ENCODE measurements at places on chromosomes 13 and 19. TPM values are rescaled to one million over a fixed set of nuclear protein-coding genes. Genes with fewer than 3 reads are reported as not detected.

The CDC37 gene
- polyA plus RNA-seq, result 518 TPM

The F2RL3 gene
- polyA plus RNA-seq, result 3.1 TPM

The SPC24 gene
- polyA plus RNA-seq, result 0.84 TPM

DNA sequence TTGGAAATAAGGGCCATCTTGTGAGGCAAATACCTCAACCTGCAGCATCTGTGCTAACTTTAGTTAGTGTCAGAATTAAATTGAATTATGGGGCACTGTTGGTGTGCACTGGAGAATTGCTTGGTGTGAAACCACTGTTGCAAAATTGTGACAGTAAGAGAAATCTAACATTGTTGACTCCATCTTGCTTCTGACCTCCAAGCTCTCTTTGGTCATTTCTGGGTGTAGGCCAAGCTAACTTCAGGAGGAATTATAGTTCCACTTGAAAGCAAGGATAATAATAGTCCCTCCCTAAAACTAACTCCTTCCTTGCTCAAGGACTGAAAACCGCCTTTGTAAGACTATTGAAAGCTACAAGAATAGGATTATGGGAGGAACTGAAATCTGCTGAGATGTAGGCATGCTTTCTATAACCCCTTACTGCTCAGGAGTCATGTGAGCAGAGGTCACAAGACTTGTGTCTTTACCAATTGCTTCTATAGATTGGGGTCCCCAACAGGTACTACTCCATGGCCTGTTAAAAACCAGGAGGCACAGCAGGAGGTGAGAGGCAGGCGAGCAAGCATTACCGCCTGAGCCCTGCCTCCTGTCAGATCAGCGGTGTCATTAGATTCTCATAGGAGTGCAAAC is 24.9 kb upstream of the GAS6 start:
- DNase-seq, result no peak

DNA sequence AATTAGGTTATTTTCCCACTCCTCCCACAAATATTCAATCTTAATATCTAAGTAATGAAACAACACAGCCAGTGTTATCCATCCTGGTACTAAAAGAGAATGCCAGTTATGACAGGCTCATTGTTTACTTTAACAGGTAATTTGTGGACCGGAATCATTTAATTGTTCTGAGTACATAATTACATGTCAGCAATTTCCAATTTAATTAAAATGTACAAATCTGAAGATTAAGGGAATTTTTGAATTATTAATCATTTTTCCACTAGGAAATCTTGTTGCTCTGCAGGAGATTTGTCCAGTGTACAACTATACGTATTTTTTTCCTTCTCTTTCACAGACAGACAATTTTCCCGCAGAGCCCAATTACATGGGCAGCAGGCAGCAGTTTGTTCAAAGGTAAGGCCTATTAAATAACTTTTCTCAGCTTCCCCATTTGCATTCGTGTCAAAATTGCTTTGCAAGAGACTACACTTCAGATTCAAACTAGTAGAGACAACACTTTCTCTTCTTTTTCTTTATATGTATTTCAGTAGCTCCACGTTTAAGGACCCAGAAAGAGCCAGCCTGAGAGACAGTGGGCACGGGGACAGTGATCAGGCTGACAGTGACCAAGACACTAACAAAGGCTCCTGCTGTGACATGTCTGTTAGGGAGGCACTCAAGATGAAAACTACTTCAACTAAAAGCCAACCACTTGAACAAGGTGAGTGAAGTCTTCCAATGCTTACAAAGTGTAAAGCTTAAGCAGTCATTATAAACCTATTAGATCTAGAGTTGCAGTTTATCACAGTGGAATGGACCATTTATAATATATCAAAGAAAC is 34.8 kb downstream of the PCDH17 start:
- no peak for DNase-seq

DNA sequence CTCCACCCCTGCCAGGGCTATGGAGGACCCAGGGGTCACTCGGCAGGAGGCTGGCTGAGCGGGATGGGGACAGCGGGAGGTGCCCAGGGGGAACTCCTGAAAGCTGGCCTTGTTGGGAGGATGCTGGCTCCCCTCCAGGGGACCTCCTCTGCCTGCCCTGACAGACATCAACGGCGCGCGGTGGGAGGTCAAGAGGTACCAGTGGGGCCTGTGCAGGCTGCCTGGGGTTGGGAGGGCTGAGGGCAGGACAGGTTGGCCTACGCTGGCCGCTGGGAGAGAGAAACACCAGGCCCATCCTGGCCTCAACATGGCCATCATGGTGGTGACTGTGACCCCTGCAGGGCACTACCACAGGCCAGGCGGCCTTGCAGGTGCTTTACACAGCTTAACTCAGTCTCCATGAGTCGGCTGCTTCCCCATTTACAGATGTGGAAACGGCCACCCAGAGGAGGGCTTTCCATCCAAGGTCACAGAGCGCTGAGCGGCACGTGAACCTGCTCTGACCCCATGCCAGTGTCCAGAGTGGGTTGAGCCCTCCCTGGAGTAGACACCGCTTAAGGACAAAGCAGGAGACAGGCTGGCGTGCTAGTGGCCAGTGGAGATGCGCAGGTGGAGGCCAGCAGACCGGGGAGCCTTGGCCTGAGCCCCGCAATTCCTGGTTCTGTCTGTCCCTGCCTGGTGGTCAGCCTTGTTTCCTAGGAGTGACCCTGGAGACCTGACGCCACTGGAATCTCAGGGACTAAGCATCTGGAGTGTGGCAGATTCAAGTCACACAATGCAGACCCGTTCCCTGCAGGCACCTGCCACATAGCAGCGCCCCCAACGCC is 27.6 kb downstream of the CEBPG start:
- peak; percentile 12 for DNase-seq

GRCh38 chr13:72198967-72199560 is 332.1 kb upstream of the DACH1 start:
- DNase-seq, result no peak

GRCh38 chr13:110644892-110645521 is 29.7 kb downstream of the NAXD start:
- DNase-seq, result peak; percentile 85

- no peak for DNase-seq
Measured at GRCh38 chr19:16943942-16944625, 55.3 kb downstream of the F2RL3 start.

DNA sequence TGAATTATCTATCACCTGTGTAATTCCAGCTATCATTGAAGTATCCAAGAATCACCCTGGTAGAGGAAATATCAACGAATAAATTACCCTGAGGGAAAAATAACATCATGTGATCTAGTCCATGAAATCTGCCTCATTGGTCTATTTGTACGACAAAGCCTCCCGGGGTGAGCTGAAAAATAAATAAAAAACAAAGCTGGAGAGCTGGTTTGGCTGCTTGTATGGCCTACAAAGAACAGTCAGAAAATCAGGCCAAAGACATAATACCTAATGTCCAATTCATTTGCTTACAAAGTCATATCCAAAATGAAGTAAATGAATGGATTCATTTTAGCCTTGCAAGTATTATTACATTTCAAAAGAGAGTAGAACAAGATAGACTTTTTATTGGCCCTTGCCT is 449.9 kb downstream of the KLF12 start:
- DNase-seq, result no peak

DNA sequence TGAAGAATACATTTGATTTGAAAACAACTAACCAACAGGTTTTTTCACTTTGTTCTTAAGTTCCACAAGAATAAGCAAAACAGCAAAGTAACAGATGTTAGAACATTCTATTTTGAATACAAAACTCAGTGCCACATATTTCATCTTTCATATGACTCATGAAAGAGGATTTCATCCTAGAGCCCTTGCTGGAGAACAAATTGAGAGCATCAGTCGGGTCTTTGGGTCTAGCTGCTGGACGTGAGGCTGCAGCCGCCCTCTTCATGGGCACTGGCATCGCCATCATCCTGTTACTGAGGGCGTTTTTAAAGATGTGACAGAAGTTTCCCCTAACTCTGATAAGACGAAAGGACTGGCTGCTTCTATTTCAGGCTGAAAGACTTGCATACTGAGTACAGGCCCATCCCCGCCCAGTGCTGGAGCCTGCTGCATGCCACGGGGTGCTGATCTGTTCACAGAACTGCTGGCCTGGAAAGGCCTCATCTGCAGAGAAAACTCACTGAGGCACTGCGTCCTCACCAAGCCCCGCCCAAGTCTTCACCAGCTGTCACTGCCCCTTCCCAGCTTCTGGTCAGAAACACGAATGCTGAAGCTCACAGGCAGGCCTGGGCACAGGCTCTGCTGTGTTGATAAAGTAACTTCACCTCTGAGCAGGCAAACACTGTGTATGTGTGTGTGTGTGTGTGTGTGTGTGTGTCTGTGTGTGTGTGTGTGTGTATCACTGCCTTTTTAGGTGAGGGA is 101.4 kb downstream of the TUBGCP3 start:
- DNase-seq, result no peak

- DNase-seq, result no peak
Measured at GRCh38 chr13:112333756-112334543, 42.2 kb upstream of the SPACA7 start.

Data from adrenal gland (tissue), 19 donors.